ENCODE measurements at places on chromosomes 16 and 17.

GRCh38 chr16:2535625-2536013, 2.2 kb upstream of the PDPK1 start:
- no peak for DNase-seq

- DNase-seq: no peak
Measured at GRCh38 chr17:44878627-44879221, 20.5 kb downstream of the EFTUD2 start.

DNA sequence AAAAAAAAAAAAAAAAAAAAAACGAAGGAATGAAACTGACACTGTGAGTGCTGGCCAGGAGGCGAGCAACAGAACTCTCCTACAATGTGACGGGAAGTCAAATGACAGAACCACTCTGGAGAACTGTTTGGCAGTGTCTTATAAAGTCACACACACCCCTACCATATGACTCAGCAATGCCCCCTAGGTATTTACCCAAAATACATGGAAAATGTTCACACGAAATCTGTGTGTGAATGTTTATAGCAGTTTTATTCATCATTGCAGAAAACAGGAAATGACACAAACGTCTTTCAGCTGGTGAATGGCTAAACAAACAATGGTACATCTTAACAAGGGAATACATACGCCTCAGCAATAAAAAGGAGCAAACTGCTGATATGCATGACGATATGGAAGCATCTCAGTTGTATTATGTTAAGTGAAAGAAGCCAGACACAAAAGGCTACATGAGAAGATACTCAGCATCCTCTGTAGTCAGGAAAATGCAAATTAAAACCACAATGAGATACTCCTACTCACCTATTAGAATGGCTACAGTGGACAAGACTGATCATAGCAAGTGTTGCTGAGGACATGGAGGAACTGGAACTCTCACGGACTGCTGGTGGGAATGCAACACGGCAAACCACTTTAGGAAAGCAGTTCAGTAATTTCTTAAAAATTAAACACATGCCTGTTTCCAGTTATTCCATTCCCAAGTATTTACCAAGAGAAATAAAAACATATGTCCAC, 74.7 kb downstream of the TBC1D16 start:
- DNase-seq: no peak

GRCh38 chr16:4651827-4652226, 27.2 kb downstream of the MGRN1 start:
- no peak for DNase-seq

DNA sequence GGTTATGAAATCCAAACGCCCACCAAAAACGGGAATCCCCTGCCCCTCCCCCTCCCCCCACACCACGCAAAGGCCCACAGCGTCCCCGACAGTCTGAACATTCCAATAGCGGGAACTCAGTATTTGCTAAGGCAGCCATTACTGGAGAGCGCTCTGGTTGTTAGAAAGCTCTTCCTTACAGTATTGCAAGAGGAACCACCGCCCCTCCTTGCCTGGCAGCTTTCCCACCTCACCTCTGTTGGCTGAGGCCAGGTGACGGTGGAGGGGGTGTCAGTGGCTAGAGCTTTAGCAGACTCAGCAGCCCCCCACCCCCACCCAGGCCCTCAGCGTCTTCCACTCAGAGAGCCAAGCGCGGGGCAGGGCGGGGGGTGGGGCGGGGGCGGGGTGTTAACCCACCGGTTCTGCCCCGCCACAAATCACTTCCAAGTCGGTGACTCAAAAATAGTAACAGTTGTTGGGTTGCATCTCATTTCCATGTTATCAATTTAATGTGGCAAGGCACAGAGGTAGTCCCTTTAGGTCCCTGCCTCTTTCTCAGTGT, 2.2 kb upstream of the PLEKHH3 start:
- DNase-seq: no peak

DNA sequence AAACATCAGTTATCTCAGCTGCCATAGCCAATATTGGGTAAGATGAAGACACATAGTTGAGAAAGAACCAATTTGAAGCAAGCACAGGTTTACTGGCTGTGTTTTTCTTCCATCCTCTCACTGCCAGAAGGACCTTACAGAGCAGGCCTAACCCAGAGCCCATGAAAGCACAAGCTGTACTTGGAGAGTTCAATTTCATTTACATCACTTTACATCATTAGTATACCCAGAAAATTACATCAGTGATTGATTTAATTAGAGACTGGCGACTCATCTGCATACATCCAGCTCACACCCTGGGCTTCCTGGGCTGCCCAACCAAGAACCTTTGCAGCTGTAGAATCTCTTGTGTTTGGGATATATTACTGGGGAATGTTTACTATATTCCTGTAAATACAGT, 23.7 kb downstream of the LRRC36 start:
- no peak for DNase-seq

DNA sequence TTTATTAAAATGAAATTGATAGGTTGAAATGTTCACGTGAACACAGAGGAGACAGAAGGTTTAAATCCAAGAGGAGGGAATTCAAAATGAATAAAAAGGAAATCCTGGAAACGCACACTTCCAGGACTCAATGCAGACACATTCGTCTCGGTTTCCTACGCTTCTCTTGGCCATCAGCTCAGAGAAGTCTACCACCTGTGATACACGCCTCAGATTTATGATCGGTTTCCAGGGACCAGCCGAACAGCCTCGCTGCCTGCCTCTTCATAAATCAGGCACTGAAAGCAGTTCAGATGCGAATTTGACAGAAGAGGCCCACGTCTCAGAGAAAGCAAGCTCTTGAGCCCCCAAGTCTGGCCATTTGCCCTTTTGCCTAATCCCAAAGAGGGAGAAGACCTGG, 125.5 kb upstream of the IRX3 start:
- no peak for DNase-seq

DNA sequence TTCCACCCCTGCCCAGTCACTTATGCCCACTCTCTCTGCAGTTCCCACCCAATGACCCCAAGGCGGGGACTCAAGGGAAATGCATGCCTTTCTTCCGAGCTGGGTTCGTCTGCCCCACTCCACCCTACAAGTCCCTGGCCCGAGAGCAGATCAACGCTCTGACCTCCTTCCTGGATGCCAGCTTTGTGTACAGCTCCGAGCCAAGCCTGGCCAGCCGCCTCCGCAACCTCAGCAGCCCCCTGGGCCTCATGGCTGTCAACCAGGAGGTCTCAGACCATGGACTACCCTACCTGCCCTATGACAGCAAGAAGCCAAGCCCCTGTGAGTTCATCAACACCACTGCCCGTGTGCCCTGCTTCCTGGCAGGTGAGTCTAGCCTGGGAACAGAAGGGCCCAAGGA, 13.8 kb downstream of the LPO start:
- DNase-seq: no peak

- DNase-seq: no peak
Measured at GRCh38 chr16:3121851-3122467, 9.6 kb downstream of the ZNF205 start.

DNA sequence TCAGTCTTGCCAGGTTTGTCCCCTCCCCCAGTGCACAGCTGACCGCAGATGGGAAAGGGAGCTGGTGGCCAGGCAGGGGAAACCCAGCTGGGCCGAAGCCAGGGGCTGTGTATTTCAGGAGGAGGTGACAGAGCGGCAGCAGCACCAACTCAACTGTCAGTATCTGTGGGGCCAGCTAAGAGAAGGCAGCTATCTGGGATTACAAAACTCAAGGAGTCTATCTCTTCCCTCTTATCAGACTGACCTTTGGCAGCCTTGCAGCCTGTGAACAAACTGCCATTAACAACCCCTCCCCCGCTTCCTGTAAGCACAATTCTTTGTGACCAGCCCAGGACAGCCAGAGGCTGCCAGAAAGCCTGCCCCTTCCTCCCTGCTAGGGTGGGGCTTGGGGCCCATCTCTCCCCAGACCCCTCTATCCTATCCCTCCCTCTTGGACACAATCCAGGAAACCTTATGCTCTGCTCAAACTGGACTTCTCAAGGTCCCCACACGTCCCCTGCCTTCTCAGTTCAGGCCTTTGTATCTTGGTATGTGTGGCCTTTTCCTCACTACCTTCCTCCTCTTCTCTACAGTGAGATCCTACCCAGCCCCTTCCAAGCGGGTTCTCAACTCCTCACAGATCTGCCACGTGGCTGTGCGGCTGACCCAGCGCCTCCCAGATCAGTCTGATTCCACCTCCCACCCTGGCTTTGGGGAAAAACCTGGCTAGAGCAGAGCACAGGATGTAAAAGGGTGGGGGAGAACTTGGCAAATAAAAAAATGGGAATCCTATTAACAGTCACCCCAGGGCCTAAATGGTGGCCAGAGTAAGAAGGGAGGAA, 10.5 kb downstream of the ST3GAL2 start:
- no peak for DNase-seq

DNA sequence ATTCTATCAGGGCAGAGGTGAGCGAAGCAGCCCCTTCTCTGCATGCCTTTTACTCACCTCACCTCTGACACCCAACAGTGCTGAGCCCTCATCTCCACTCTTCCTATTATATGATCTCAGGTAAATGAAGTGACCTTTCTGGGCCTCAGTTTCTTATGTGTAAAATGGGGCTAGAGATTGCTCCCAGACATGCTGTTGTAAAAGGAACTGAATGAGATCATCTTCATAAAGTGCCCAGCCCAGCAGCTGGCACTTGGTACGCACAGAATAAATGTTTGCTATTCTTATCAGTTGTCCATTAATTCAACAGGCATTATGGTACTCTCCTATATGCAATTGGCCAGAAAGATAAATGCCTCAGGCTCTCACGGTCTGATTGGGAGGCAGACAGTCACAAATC, 4.5 kb upstream of the GALK1 start:
- no peak for DNase-seq

DNA sequence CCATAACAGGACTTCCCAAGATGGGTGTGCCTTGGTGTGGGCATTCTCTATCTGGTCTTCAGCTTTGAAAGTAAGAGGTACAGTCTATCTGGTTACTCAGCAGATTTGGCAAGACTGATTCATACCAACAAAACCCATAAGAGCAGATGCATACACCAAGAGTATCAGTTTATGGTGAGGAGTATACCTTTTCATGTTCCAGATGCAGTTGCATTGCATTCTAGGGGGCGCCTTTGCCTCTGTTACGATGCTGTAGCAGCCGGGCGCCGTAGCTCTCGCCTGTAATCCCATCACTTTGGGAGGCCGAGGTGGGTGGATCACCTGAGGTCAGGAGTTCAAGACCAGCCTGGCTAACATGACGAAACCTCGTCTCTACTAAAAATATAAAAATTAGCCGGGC, 31.1 kb upstream of the CARMIL2 start:
- no peak for DNase-seq

DNA sequence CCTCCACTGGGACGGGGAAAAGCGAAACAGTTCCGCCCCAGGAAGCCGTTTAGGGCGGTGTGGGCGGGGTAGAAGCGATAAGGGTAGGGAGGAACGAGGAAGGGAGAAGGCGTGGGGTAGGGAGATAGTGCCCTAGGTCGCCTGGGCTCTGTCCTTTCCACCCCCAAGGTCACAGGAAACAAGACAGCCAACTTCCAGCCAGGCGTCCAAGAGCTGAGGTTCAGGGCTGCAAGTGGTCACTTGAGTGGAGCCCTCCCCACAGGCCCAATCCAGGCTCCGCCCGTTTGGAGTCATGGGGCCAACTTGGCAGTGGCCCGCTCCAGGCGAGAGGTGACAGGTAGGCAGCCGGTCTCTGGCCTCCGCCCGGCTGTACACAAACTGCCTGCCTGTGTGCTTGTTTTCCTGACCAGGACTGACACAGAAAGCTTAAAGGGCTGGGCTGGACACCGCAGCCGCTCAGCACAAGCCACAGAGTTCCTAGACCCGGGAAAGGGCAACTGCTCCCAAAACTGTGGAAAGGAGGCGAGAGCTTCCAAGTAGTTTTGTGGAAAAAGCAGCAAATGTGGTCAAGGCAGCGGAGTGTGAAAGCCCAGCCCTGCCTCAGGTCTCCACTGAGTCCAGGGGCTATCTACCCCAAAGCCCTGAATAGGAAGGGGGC, at the start of gene RILP:
TSS of gene RILP (minus strand) at position 23 of the 658 bp plus-strand sequence. CDS start 62 bp downstream, outside the sequence.
- DNase-seq: no peak

DNA sequence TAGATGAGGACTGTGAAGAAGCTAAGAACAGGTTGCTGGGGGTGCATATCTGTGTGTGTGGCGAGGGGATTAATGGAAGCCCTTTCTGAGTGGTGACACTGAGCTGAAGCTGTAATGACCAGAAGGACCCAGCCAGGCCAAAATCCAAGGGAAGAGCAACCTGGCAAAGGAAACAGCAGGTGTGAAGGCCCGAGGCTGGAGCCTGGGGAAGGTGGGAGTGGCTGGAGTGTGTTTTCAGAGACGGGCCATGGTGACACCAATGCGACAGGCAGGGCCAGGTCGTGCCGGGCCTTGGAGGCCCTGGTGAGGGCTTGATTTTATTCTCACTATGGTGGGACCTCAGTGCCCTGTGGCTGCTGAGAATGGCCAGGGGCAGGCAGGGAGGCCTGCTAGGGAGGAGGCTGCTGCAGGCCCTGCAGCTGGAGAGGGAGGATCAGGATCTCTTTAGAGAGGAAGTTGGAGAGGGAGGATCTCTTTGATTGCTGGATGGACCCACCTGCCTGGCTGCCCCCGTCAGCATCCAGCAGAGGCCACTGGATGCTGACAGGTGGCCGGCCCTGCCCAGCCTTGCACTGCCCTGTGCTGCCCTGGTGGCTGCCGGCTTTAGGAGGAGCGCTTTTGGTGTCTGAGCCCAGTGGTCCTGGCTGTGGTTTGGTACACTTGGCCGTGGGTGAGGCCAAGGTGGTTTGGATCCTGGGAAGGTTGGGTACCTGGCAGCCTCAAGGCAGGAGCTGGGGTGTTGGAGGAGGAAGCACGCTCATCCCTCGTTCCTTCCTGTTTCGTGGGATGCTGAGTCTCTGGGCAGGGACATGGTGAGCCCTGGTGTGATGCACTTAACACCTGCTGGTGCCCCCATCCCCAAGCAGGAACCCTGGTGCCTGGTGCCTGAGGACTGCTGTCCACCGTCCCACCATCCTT, 188.3 kb downstream of the SEC14L1 start:
- DNase-seq: no peak

- DNase-seq: no peak
Measured at GRCh38 chr16:57434003-57434402, 13.2 kb downstream of the CIAPIN1 start.

GRCh38 chr16:47644661-47645060, 183.5 kb downstream of the PHKB start:
- no peak for DNase-seq

GRCh38 chr16:47995354-47995753, 160.4 kb downstream of the ABCC12 start:
- DNase-seq: no peak

DNA sequence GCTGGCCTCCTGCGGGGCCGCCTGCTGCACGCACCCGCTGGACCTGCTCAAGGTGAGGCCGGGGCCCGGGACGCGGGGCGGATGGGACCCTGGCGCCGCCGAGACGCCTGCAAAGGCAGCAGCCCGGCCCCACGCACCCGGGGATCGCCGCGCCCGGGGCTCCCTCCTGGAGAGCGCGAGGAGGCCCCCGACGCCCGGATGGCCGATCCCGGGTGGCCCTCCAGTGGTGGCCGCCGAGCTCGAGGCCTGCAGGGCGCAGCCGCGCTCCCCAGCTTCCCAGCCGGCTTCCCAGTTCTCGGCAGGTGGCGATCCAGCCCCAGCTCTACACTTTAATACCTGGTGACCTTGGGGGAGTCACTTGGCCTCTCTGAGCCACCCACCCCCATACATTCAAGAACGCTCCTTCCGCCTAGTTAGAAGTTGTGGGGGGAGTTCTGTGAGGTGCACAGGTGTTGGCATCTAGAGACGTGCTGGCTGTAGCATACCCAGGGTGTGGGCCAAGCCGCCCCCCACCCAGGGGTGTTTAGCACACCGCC, 452 bp downstream of the SLC25A10 start:
- no peak for DNase-seq

GRCh38 chr16:48365025-48365600, 20.1 kb downstream of the SIAH1 start:
- DNase-seq: no peak

All from stimulated activated CD4-positive, alpha-beta T cell treated with anti-CD3 and anti-CD28 coated beads, TNF-alpha, amount 100 ng/mL, for 4 hours (primary cell).